ENCODE measurements at places on chromosomes 13 and 19.

DNA sequence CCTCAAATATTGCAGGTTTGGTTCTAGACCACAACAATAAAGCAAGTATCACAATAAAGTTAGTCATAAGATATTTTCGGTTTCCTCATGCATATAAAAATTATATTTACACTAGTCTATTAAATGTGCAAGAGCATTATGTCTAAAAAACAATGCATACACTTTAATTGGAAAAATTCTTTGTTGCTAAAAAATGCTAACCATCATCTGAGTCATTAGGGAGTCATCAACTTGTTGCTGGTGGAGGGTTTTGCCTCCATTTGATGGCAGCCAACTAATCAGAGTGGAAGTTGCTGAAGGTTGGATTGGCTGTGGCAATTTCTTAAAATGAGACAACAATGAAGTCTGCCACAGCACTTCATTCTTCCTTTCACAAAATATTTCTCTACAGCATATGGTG, 422.3 kb upstream of the GPC6 start:
- DNase-seq = peak; percentile 64

GRCh38 chr13:77026255-77026860, 601 bp downstream of the FBXL3 start:
- peak; percentile 65 for DNase-seq

- DNase-seq = no peak
Measured at GRCh38 chr19:4866595-4867424, 657 bp downstream of the PLIN3 start.

- DNase-seq = no peak
Measured at GRCh38 chr13:33119856-33120543, 103.8 kb downstream of the KL start.
